ENCODE measurements at places on chromosomes 12 and 14.

DNA sequence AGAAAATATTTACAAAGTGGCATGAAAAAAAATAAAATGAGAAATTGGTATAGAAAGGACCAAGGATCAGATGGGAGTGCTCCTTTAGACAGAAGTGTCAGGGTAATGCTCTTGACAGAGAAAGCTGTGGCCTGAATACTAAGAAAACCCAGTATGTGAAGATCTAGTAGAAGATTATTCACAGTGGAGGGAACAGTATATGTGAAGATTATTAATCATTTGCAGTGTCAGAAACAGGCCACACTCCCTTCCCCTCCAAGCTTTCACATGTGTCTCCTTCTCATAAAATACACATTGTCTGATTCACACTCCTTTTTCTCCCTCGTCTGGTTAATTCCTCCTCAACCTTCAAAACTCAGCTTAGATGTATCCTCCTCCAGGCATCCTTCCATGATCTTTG lies 41.3 kb downstream of the CAPS2 start:
- DNase-seq: no peak

DNA sequence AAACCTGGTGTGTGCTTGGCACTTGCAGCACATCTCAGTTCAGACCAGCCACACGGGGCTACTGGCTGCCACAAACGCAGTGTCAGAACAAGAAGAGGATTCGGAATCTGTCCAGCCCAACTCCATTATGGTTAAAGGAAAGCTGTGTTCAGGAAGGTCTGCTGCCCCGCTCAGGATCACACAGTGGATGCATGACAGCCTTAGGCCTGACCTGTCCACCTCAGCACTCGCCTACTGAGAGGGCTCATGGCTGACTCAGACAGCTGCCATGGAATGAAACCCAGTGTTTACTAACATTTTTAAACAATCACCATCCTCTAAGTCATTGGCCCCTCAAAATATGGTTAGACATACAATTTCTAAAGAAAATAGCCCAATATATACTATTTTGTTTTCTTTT lies 5.6 kb upstream of the NIN start:
- no peak for DNase-seq

DNA sequence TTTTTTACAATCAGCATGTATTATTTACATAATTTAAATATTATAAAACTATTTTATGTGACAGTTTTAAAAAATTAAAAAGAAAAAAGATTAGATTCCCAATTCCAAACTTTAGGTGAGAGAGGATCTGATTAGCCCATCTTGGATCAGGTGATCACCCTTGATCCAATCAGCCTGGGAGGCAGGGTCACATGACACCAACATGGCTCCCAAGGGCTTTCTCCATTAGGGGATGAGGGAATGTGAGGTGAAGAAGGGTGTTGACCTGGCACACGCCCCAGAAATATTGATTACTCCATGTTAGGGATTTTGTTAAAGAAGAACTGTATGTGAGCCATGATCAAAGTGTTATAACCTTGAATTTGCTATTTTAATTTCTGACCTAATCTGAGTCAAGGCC lies 225.4 kb downstream of the RBM19 start:
- no peak for DNase-seq

DNA sequence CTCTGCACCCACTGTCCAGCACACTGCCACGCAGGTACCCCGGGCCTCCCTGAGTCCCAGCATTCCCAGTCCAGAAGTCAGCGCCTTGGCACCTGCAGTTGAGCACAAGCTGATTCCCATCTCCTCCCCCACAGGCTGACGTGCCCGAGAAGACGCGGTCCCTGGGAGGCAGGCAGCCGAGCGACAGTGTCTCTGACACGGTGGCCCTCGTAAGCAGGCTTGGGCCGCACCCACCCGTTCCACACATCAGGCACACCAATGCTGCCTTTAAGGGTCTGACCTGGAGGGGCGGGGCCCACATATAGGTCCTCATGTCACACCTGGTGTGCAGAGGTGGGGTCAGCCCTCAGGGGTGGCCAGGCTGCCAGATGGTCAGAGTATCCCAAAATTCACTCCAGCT lies 18.4 kb upstream of the TEX22 start:
- DNase-seq: no peak

DNA sequence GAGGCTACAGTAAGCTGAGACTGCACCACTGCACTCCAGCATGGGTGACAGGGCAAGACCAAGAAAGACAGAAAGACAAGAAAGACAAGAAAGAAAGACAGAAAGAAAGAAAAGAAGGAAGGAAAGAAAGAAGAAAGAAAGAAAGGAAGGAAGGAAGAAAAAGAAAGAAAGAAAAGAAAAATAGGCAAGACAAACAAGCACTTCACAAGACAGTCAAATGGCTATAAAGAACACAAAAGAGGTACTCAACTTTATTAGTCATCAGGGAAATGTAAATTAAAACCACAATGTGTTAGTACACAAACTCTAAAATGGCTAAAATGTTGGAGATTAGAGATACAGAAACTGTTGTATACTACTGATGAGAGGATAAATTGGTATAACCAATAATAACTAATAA lies 6.6 kb downstream of the ATXN3 start:
- DNase-seq: no peak

- no peak for DNase-seq
These were observed 22.9 kb upstream of the SOS2 start for GRCh38 chr14:50254248-50254647.

GRCh38 chr12:121464331-121464730 lies 64.4 kb downstream of the RNF34 start:
- DNase-seq: no peak

DNA sequence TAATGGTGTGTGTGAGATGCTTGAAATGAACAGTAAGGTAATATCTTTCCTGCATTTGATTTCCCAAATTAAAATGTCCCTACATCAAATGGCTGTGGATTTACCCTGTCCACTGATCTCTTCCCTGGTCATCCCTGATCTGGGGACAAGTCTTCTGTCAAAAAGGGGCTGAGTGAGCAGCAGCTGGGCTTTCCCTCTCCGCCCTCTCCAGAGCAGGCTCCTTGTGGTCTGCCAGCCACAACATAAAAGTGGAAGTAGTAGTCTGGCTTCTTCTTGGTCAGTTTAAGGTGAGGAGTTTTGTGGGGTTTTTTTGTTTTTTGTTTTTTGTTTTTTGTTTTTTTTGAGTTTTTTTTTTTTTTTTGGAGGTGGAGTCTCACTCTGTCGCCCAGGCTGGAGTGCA lies 25.2 kb upstream of the PLXNC1 start:
- no peak for DNase-seq

GRCh38 chr12:53746592-53747092 lies 5.1 kb downstream of the CISTR start:
- DNase-seq: peak; percentile 95

- no peak for DNase-seq
These were observed 1.4 kb downstream of the ACTN1 start for GRCh38 chr14:68977718-68978171.

DNA sequence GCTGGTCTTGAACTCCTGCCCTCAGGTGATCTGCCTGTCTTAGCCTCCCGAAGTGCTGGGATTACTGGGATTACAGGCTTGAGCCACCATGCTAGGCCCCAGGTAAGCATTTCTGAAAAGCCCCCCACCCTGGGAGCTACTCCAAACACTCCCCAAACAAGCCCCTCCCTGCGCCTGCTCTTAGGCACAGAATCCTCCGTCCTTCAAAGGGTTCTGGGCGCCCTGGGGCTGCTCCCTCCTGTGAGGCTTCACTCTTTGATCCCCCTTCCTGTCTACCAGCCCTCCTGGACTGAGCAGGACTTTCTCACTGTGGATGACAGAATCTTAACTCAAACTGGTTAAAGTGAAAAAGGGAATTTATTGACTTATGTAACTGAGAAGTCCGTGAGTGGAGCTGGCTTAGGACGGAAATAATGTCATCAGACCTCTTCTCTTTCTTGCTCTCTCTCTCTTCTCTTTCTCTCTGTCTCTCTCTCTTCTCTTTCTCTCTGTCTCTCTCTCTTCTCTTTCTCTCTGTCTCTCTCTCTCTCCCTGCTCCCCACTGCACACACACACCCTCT lies 66.9 kb upstream of the CLMN start:
- no peak for DNase-seq

- DNase-seq: no peak
These were observed 52.1 kb downstream of the DERA start for GRCh38 chr12:15963271-15963670.

DNA sequence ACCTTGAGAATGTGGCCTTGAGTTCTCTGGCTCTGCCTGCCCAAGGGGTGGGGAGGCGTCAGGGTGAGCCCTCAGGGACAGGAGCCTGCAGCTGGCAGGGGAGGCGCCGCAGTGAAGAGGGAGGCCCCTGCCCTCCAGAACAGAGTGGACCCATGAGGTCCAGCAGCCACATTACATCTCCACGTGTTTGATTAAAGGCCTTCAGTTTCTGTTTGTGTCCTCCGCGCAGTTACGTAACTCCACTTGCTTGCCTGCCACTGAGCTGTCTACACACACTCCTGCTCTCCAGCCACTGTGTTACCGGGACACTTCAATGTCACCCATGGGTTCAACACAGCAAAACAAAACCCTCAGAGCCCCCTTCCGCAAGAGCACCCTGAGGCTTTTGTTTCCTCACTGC lies 70.4 kb downstream of the CHGA start:
- DNase-seq: no peak

GRCh38 chr12:15831315-15831978 lies 42.3 kb upstream of the EPS8 start:
- DNase-seq: no peak

DNA sequence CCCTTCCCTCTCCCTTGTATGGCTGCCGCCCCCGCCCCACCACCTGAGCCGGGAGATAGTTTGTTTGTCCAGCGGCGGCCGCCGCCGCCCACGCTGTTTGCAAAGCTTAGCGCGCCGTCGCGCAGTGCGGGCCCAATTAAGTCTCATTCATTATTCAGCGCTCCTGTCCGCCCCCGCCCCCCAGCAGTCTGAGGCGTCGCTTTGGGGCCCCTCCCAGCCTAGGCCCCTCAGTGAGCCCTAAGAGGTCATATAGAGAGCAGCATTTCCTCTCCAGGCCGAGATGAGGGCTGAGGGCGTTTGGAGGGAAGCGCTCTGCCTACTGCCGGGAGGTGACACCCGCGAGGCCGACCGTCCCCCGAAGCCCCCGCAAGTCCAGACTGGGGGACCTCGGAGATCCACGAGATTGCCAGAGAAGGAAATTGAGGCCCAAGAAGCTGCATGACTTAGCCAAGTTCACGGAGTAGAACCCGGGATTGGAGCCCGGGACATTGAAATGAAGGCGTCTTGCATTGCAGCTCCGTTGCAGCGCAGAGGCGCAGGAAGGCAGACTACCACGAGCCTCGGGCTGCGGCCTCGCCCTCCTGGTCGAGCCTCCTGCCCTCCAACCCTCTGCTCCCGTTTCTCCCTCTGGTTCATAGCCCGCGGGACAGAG lies at the start of gene DNAJC22:
Gene DNAJC22, plus strand, starts transcription at position 230 of the 652 bp plus-strand sequence. CDS start 1,985 bp downstream, outside the sequence.
- no peak for DNase-seq

DNA sequence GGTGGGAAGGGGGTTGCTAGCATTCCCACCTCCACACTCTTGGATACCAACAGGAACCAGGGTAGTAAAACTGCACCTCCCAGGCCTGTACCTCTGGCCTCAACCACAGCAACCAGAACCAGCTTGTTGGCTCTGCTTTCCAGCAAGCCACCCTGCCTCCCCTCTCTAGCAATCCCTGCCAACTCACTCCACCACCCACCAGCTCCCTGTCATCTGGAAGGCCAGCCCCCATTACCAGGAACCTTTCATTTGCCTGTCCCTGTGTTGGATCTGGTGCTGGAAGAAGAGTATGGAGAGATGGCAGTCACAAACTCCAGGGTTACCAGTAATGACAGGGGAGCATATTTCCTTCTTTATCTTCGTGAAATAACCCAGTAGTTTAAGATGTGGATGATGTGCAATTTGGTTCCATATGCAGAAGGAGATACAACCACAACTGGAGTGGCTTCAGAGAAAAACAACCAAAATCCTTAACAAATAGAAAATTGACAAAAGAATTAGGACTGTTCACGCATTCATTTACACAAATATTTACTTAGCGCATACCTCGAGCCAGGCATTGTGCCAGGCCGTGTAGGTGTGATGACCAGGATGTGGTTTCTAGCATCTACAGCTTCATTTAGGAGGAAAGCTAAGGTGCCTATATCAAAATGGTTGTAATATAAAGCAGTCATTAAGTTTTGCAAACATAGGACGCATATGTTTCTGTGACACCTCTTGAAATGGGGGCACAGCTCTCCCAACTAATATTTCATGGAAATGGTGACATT lies 3.4 kb downstream of the B4GALNT3 start:
- DNase-seq: no peak

GRCh38 chr14:77151245-77151644 lies 9.7 kb upstream of the ZDHHC22 start:
- DNase-seq: peak; percentile 72

DNA sequence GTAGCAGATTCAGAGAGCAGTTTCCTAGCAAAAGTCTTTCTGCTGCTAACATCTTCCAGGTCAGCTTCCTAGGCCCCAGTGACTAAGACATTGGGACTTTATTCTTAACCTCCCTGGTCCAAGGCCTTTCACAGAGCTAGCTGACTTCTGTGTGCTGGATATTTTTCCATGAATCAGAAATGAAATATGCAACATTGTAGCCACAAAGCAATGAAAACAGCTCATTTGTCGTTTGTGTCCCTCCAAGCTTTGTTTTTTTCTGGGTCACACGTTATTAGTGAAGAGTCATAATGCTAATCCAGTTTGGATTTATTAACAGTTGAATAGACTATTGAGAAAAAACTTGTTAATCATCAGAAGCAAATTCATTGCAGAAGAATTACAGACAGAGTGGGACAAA lies 82.4 kb downstream of the ARF6 start:
- DNase-seq: no peak

- DNase-seq: no peak
These were observed 1301.2 kb upstream of the FLRT2 start for GRCh38 chr14:84228702-84229101.

GRCh38 chr12:126384026-126384564 lies 1318.9 kb downstream of the AACS start:
- DNase-seq: peak; percentile 14

DNA sequence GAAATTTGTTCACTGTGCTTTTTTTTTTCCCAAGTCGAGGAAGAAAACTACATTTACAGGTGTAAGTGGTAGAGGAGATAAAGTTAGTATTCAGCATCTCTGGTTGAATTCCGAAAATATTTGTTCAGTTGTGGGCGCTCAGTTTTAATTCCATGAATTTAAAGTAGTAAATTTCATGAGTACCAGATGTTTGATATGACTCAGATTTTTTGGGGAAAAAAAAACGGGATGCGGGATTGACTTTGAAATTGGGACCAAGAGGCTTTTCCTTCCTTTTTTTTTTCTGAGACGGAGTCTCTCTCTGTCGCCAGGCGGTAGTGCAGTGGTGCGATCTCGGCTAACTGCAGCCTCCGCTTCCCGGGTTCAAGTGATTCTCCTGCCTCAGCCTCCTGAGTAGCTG lies 1.6 kb downstream of the TULP3 start:
- DNase-seq: no peak

- no peak for DNase-seq
These were observed 233.0 kb downstream of the SSPN start for GRCh38 chr12:26428420-26428819.
